ENCODE measurements at places on chromosomes 13 and 19.

DNA sequence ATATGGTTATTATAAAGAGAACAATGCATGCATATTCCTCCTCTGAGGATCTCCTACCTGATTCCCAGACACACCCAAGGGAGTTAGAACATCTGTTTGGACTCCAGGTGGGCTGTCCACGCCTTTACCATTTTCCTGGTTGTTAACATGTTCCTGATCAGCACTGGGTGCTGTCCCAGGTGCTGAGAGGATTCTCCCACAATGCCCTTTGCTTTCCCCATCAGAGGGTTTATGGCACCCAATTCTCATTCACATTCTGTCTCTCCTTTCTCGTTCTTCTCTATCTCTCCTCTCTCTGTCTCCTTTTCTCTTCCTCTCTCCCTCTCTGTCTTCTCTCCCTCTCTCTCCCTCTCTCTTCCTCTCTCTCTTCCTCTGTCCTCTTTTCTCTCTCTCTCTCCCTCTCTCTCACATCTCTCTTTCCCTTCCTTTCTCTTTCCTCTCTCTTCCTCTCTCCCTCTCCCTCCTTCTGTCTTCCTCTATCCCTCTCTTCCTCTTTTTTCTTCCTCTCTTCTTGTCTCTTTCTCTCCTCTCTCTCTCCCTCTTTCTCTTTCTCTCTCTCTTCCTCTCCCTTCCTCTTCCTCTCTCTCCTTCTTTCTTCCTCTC lies 3.3 kb upstream of the RDH13 start:
- DNase-seq: no peak

DNA sequence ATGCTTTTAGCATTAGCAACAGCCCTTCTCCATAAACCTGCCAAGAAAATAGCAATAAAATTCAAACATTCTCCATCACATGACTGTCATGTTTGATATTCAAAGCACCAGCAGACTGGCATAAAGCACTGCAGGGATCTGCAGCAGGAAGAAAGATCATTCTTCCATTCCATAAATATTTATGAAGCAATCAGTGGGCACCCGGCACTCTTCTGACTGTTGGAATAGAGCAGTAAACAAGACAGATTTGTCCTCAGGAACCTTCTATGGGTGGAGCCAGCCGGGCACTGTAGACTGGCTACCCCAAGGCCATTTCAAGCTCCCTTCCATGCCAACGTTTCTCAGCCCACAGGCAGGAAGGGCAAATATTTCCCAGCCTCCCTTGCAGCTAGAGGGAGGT lies 25.5 kb downstream of the PLA2G4C start:
- DNase-seq: no peak

DNA sequence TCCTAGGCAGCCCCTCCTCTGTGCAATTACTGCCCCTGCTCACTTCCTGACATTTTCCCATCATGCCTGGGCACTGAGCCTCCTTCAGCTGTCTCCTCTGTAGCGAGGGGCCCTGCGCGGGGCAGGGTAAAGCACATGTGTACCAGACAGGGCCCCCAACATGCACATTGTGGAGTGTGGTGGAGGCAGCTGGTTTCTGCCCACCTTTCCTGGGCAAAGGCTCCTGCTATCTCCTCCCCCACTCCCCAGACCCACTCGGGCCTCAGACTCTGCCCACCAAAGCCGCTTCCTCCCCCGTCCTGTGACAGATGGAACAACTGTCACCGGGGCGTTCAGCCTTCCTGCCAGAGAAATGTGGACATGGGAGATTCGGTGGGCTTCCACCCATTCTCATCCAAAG lies 2.9 kb upstream of the KPTN start:
- DNase-seq: no peak

- no peak for DNase-seq
Observed at GRCh38 chr19:32543115-32543900, 37.7 kb upstream of the PDCD5 start.

All from hematopoietic multipotent progenitor cell treated with erythropoietin and hydrocortisone succinate and interleukin-3 and kit ligand, for 8 days (in vitro differentiated cells).